AG09319 (cell line): ENCODE measurements at places on chromosomes 3 and 15.

- no peak for DNase-seq
These were observed 26.9 kb downstream of the PDIA5 start for GRCh38 chr3:123093696-123094095.

- DNase-seq = no peak
These were observed 6.1 kb upstream of the IMPDH2 start for GRCh38 chr3:49035281-49035680.

DNA sequence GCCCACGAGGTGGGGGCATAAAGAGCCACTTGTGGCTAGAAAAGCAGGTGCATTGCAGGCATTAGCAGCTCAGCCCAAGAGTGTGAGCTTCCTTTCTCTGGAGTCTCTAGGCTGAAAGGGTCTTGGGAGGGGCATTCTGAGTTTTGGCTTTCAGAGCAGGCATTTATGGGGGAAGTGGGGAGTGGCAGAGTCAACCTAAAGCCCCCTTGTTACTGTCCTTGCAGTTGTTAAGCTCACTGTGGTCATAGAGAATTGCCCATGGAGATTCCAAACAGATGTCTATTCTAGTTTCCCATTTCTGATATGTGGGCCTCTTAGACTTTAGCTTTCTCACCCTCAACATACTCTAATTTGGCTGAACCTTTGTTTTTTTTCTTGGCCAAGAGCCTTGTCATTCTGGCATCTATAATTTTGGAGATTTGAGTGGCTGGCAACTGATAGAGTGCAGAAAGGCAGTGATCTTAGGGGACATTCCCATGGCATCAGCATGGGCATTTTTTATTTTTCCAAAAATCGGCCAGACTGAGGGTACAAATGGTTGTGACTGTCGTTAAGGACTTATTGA is 217.9 kb downstream of the THSD4 start:
- no peak for DNase-seq

DNA sequence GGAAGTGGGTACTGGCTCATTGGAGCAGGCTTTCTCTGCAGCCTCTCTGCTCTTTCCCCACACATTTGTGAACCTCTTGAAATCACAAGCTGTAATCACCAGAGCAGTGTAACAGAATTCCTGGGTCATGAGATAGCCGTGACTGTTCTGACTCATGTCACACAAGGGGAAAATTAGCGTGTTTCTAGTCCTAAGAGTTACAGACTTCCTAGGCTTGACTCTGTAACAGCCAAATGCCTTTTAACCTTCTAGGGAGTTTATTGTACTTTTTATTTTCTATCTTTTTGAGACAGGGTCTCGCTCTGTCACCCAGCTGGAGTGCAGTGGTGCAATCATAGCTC is 54.7 kb upstream of the TRAK1 start:
- peak; percentile 80 for DNase-seq

GRCh38 chr3:15330031-15330596 is 2.3 kb downstream of the SH3BP5 start:
- DNase-seq = peak; percentile 81
